Activated effector memory CD4-positive, alpha-beta T cell treated with Interleukin-2 at 50 U/mL for 16 hours (primary cell): ENCODE measurements at places on chromosomes 6 and 20.

DNA sequence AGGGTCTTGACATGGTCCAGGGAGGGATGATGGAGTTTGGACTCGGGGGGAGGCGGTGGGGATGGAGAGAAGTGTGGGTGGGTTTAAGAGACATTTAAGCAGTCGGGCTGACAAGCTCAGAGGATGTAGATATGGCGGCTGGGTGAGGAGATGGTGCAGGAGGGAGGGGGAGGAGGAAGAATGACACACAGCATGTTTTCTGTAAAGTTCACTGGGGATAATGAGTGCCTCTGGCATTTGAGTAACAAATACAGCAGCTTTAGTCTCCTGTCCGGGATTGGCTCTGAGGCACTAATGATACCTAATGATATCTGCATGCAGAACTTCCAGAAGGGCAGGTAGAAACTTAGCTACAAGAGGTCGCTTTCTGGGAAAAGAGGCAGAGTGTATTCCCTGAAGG, 107.8 kb downstream of the DHX35 start:
- no peak for DNase-seq

GRCh38 chr20:6693178-6693807, 74.2 kb upstream of the BMP2 start:
- DNase-seq = no peak

- DNase-seq = no peak
These were observed 8.9 kb upstream of the MLN start for GRCh38 chr6:33812669-33813068.

- no peak for DNase-seq
These were observed 138.5 kb upstream of the PMEPA1 start for GRCh38 chr20:57848282-57848681.

GRCh38 chr6:35522151-35522550, 9.5 kb upstream of the TULP1 start:
- no peak for DNase-seq

DNA sequence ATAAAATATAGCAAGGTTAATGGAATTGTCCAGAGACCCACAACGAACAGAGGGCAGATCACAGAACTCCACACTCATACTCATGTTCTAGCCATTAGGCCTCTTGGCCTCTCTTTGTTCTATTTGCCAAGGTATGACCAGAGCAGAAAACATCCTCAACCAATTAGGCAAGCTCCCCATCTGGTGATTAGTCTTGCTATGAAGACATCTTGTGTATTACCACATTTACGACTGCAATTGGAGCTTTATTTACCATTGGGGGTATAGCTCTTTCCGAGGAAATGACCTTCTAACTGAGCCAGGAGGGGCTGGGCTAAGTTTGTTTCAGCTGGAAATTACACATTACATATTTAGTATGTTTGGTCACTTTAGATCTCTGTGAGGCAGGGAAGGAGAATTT, 593.9 kb downstream of the CD109 start:
- DNase-seq = no peak

DNA sequence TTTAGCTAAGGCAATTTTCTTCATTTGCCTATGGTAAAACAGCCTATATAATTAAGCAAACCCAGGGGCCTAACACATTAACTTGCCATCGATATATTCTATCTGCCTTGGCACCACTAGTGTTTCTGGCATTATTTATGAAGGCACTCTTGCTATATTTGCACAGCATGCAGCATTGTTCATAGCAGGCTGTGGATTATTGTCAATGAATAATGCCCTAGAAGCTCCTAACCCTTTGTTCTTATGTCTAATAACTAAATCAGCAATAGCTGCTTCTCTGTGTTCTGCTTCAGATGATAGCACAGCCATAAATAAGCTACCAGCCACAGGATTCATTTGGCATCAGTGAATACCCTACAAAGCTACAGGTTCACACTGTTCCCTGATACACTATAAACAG, 254.8 kb upstream of the STXBP5 start:
- DNase-seq = no peak

- DNase-seq = no peak
These were observed 33.1 kb upstream of the FBXL4 start for GRCh38 chr6:98980819-98981218.

DNA sequence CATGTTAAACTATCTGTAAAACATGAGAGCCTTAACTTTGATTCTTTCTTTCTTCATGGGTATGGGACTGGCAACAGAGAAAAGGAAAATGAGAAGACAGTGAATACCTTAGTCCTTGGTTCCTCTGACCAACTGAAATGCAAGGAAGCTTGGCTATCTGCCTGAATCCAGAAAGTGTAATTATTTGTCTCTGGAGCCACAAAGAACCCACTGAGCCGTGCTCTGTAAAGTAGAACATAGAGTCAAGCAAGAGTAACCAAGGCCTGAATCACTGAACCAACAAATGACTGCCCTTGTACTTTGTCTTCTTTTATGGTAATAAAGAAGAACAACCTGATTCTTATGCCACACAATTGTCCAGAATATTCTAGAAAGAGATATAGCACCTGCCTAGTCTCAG, 27.6 kb downstream of the PKHD1 start:
- no peak for DNase-seq

DNA sequence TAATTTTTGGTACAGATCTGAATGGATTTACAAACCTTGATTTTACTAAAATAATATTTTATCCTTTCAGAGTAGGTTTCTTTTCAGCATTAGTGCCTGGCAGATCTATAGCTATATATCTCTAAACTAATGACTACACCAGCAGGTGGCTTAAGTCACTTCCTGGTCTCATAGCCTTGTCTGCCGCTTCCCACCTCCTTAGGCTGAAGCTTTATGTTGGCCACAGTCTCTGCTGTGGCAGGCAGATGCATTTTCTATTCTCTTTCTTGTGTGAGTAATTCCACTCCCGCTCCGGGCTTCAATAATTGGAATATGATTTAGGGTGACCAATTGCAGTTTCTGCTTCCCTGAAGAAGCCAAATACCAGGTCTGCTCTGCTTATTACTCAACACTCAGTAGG, 226.8 kb upstream of the HS3ST5 start:
- no peak for DNase-seq

- DNase-seq = no peak
These were observed 432.3 kb downstream of the CD83 start for GRCh38 chr6:14549871-14550270.

- no peak for DNase-seq
These were observed 7.8 kb downstream of the KCNG1 start for GRCh38 chr20:51014797-51015722.

GRCh38 chr20:24366336-24367004, 103.0 kb upstream of the SYNDIG1 start:
- no peak for DNase-seq

DNA sequence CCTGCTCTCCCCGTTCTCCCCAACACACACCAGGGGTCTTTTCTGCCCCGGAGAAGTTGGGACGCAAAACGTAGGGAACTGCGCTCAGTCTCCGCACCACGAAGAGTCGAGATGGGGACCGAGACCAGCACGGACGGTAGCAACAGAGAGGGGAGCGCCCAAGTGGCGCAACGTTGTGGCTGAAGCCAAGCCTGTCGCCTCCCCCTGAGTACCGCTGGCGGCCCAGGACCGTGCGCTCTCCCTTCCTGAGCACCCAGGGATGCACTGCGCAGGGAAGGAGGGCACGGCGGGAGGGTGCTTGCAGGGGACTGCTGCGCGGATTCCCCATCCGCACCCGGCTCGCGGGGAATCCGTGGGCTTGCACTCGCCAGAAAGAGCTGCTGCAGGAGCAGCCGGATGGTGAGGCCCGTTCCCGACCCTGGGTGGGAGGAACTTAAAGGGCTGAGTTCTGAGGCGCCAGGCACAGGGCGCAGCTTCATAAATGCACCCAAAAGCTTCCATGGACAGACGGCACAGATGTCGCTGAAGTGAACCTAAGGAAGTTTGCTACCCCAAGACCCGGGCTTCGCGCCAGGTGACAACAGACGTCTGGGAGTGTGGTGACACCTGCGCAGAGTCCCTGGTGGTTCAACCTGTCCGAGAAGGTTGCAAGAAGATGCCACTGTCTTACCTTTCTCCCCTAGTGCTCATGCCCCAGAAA, 178.7 kb downstream of the TBXT start:
- DNase-seq = no peak

GRCh38 chr20:21074605-21075336, 31.4 kb downstream of the LINC00237 start:
- DNase-seq = no peak

DNA sequence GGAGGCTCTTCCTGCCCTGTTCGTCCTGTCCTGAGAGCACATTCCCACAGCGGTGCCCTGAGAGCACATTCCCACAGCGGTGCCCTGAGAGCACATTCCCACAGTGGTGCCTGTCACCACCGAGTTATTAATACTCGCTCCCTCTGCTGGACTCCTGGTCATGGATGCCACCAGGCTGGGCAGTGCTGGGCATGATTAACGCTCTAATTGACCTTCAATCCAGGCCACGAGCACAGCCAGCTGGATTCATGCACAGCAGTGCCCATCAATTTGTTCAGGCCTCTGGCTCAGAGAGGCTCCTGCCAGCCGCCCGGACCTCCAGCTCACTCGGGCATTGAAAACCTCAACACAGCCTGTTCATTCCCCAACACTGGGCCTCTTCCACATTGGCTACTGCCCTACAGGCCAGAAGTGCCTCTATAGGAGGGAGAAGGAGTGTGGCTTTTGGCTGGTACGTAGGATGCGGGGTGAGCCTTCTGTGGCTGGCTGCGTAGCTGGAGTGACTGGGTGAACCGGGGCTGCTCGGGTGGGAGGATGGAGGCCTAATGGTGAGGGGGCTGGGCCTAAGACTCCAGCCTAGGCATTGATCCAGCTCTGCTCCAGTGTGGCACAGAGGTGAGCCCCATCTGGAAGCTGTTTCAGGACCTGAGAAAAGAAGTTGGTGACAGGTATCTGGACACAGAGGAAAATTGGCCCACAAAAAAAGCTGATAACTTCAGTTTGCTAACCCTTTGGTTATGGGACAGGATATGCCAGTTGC, 9.3 kb downstream of the IP6K3 start:
- no peak for DNase-seq

DNA sequence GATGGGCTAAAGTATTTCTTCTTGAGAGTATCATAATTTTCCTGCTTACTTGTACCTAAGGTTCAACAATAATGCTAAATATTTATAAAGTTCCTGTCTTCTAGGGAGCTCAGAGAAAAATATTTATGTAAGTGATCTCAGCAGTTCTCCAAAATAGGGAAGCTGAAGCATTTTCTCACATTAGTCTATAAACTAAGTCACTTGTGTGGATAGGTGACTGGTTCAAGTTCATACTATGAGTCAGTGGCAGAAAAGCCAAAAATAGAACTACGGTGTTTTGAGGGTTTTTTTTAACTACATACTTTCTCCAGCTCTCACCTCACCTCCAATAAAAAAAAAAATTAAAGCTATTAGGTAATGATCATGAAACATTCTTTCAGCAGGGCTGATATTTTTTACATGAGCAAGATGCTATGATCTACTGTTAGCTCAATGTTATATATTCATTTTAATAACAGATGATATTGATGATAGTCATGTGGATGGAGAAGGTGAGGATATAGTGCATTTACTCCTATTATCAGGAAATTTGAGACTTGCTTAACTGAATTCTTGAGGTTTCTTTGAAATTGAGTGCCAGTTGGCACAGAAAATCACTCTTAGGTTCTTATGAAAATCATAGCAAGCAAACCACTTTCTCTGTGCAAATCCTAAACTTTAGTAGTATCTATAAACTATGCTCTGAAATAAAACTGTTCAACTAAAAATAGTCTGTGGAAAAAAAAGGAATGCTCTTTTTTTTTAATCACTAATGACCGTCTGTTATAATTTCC, 4.1 kb upstream of the MOXD1 start:
- DNase-seq = no peak

GRCh38 chr20:46875059-46875458, 19.6 kb upstream of the EYA2 start:
- DNase-seq = no peak

GRCh38 chr6:116971959-116972358, 94.9 kb downstream of the RFX6 start:
- no peak for DNase-seq

GRCh38 chr20:6028818-6029217, 25.0 kb downstream of the LRRN4 start:
- DNase-seq = no peak

GRCh38 chr20:7908905-7909304, 31.4 kb downstream of the HAO1 start:
- no peak for DNase-seq
